Cardiac septum (tissue), 1 donor: ENCODE measurements at places on chromosomes 16 and 17. TPM values are rescaled to one million over a fixed set of nuclear protein-coding genes. Genes with fewer than 3 reads are reported as not detected.
A peak's percentile ranks its signal among the peaks of the same experiment; 100 is the strongest.

Gene ESRP2
- not detected for total RNA-seq

Gene SULT1A1
- total RNA-seq: 23.2 TPM

Gene CPNE7
- total RNA-seq: not detected

- no peak for DNase-seq
Measured at GRCh38 chr17:78957128-78957527, 22.6 kb downstream of the LGALS3BP start.

- peak; percentile 86 for DNase-seq
Measured at GRCh38 chr17:55273579-55274354, 9.0 kb downstream of the HLF start.

DNA sequence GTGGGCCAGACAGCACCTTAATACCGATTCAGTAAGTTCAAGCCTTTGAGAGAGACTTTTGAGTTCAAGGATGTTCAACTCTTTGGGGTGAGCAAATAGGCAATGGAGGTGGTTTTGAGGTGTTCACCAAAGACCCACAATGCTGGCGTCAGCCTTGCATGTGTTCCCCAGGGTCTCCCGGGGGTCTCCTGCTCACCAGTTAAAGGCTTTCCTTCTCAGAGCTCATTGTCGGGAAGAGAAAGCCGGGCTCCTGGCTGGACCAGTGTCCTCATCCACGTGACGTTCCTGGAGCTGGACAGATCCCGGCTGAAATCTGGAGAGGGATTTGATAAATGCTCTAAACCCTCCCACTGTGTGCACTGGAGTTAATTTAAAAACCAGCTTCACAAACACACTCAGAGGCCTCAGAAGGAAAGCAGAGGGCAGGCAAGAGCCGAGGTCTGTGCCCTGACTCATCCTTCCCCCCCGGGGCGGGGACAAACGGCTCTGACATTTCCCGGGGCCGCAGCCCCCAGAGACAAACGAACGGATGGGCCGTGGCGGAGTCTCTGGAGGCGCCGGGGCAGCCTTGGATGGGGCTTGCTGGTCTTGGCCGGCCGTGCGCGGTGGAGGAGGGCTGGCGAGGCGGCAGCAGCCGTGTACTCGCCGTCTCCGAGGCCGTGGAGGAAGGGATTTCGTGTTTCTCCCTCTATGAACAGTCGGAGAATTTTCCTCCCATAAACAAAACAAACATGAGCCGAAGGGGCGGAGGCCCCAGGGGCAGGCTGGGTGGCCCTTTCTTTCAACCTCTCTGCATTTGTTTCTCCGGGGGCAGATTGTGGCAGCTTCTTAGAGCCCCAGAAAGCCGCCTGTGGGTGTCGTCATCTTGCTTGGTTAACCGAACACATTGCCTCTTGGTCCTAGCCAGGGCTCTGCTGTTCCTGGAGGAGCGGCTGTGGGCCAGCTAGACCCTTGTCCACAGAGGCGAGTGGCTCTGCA is 94.2 kb downstream of the NTN1 start:
- no peak for DNase-seq

GRCh38 chr17:206941-207560 is 25.6 kb upstream of the DOC2B start:
- DNase-seq: peak; percentile 19

GRCh38 chr16:30896261-30896888 is at the start of gene CTF1:
CTF1 (plus strand) TSS chr16:30896614; CDS start chr16:30896644, 30 bp downstream.
- peak; percentile 86 for DNase-seq
